Erythroblast (primary cell): ENCODE measurements at places on chromosomes 4 and X.

GRCh38 chrX:132956421-132957210 is 1.8 kb downstream of the HS6ST2 start:
- DNase-seq = no peak

DNA sequence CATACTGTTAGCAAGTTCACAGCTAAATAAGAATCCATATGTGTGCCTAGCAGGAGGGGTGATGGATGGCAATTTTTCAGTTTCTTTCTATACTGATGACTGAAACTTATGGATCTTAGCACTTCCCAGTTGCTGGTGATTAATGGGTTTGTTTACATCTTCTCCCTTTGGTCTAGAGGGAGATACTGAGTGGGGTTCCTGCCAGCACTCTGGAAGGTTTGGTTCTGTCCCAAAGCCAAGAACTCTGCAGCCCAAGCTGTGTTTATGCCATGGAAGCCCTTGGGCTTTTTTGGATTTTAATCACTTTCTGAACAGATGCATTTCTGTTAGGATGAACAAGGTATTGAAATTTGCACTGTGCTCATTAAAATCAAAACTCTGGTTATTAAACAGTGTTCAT is 43.5 kb downstream of the DDIT4L start:
- no peak for DNase-seq

DNA sequence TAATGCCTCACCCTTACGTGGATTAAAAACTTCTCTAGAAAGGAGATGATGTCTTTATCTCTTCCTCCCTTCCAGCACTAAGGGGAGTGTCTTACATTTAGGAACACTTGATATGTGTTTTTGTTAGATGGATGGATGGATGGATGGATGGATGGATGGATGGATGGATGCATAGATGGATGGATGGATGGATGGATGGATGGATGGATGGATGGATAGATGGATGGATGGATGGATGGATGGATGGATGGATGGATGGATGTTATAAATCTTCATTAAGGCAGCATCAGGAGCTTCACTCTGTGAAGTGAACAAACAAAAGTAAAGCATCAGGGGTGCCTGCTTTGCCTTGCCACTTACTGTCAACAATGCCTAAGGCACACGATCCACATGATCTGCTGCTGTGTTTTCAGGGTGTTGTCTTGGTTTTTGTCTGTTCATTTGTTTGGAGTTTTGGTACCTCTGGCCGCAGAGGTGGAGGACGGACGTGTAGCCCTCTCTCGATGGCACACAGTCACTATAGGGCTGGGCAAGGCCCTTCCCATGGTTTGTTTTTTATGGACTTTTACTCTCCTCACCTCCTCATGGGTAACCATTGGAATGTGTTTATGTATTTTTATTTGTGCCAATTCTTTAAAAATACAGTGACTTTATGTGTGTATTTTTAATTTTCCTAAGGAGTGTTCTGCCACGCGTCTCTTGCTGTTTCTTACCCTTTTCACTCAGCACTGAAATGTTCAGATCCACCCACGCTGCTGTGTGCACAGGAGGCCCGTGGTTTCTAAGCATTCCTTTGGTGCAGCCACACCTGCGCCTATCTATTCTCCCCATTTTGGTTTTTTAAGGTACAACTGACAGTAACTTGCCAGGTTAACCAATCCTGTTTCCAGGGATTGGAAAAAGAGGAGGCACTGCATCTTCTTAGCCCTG is 91.8 kb upstream of the ENPP6 start:
- no peak for DNase-seq

- no peak for DNase-seq
Observed at GRCh38 chrX:39430551-39430950, 629.3 kb downstream of the MID1IP1 start.

GRCh38 chr4:111618908-111619307 is 526.3 kb upstream of the FAM241A start:
- DNase-seq = no peak

- DNase-seq = no peak
Observed at GRCh38 chr4:32427566-32427965, 1707.4 kb downstream of the PCDH7 start.

GRCh38 chr4:101787701-101788316 is 2.7 kb upstream of the BANK1 start:
- DNase-seq = no peak

GRCh38 chrX:10280071-10280470 is 123.3 kb downstream of the CLCN4 start:
- no peak for DNase-seq

GRCh38 chr4:118279920-118280432 is 72.8 kb downstream of the PRSS12 start:
- DNase-seq = peak; percentile 29

- no peak for DNase-seq
Observed at GRCh38 chrX:386239-386767, 404 bp downstream of the PPP2R3B start.

- DNase-seq = no peak
Observed at GRCh38 chr4:108635070-108635655, 14.8 kb downstream of the RPL34 start.

GRCh38 chr4:17468619-17469221 is 43.2 kb downstream of the QDPR start:
- peak; percentile 65 for DNase-seq

DNA sequence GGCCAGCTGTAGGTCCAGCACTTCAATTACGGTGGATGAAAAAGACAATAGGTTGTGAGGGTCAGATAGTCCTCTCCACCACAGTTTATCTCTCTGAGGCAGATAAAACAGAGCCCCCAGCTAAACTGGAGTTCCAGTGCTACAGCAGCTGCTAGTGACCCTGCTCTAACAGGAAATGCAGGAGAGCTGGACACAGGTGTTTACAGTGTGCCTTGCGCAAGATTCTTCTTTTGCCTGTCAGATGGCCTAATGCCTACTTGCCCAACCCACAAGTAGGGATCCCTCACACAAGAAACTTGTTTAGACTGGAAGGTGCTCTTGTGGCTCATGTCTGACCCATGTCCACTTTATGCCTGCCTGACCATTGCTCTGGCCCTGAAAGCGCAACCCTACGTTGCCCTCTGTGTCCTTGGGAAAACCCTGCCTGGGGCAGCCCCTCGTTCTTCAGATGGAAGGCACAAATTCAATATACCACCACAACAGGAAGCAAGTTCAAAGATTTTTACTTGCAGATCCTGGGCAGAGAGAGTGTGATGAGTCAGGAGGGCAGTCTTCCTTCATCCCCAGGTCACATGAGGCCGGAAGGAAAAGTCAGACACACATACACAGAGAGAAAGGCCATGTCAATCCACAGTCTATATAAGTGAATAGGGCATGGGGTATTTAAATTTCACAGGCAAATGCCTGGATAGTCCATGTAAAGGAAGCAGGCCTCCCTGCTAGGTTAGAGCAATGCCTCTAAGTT is 105.1 kb upstream of the ADGRL3 start:
- no peak for DNase-seq

DNA sequence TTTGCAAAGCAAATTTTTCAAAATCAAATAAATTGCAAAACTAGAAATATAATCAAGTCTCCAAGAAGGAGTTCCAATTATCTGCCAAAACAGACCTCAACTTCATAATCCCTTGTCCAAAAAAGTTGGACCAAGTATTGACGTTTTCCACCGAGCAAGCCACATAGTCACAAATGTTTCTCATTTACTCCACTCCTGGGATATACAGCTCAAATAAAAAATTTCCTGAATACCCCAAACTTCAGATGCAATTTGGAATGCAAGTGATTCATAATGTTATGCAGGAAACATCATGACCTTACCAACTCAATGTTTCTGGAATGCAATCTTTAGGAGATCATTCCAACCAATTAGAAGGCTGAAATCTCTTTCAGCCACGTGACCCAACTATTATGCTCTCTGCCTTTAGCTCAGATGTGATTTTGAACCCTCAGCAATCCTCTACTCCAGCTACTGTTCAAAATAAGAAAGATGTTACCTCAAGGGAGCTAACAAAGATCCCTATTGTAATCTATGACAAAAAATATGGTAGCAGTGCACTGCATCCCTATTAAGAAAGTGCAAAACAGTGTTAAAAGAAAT is 72.4 kb downstream of the PRDM5 start:
- no peak for DNase-seq

GRCh38 chr4:127856813-127857447 is 23.8 kb upstream of the PLK4 start:
- DNase-seq = no peak

DNA sequence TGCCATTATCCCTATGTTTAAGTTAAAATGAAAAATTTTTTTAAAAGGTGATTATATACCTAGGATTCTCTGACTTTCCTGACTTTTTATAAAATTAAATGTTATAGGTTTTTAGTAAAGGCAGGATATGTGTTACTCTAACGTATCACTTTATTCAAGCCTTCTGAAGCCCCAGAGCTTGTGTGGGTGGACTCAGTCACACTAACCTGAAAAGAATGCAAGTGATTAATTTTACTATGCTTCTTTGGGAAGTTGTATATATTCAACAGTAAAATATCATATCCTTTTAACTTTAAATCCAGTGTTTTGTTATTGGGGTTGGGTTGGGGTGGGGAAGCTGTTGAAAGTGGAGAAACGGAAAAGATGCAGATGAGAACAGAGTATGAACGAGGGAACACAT is 22.8 kb downstream of the PDLIM3 start:
- DNase-seq = no peak

- no peak for DNase-seq
Observed at GRCh38 chr4:1985780-1986577, 22.8 kb downstream of the NELFA start.

- no peak for DNase-seq
Observed at GRCh38 chr4:171583790-171584189, 229.4 kb upstream of the GALNTL6 start.

DNA sequence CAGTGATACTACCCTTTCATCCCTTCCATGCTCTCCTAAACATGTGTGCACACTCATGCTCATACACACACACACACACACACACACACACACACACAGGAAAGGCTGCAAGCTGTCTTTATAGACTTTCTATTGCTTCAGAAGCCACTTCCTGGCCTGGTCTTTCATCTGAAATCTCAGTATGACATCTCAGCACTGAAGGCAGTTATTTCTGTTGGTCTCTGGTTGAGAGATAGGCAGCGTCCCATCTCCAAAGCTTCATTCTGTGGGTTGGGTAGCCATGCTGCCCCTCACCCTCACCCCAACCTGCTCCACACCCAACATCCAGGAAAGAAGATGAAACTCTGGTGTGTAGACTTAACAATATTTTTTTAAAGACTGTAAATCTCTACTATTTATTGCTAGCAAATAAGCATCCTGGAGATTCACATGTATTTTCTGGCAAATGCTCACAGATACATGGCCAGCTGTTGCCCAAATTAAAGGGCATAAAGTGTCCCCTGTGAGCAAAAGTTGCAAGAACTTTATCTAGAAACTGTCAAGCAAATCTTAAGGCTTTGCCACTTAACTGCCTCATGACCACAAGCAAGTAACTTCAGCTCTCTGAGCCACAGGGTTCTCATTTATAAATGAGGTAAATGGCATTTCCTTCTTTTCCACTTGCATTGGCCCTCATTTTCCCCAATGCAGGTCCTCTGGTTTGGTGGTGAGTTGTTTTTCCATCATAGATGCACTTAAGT is 189.8 kb upstream of the AFF2 start:
- no peak for DNase-seq

DNA sequence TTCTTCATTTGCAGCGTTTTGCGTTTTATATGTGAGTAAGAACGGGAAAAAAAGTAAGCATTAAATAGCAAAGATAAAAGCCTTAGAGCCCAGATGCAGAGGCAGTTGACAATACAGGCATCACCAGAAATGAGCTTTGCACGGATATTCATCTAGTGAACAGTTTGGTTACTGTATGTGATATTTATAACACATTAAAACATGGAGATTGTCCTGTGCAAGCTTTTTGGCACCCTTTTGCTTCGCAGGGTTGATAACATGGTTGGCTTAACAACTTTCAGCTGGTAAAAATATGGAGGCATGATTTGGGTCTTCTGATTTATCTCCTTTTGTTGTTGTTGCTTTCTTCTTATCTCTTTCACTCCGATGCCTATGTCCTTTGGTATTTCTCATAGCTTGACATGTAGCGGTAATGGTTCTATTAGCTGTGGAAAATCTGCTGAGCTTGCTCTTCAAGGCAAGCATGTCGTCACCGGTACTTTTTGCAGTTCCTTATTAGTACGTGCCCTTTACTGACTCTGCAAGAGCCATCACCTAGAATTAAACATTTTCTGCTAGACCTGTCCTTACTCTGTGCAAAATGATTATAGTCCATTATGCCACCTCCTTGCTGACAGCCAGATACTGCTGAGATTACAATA is 102.9 kb downstream of the PCDH7 start:
- DNase-seq = no peak
